ENCODE measurements at places on chromosomes 1 and 21.

GRCh38 chr1:15303935-15304334 lies 56.9 kb downstream of the FHAD1 start:
- DNase-seq, result no peak

- no peak for DNase-seq
Measured at GRCh38 chr1:197145446-197146024, 934 bp downstream of the ASPM start.

- no peak for DNase-seq
Measured at GRCh38 chr1:2300004-2300771, 72.1 kb downstream of the SKI start.

- DNase-seq, result no peak
Measured at GRCh38 chr1:75797273-75797588, 549 bp downstream of the MSH4 start.

DNA sequence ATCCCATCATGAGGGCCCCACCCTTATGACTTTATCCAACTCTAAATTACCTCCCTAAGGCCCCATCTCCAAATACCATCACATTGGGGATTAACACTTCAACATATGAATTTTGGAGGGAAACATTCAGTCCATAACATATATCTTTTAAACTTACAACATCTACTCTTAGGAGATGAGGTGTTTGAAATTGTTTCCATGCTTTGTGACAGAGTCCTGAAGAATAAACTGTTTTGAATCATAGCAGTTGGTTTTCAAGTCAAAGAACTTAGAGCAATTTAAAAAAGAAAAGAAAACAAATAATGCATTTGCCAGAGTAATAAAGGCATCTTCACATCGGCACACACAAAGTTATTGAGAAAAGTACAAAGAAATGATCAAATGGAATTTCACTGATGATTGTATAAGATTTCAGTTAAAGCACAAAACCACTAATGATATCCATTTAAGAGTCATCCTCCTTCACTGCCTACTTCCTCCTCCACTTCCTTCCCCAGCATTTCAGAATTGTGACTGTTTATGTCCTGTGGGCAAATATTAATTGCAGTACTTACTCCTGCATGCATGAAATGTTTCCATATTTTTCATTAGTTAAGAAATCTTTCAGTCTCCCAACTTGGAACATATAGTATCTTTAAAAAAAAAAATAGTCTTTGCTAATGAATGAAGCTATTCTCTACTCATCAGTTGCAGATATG lies 202.0 kb downstream of the LRRC40 start:
- no peak for DNase-seq

GRCh38 chr1:223704921-223705878 lies 7.1 kb upstream of the CAPN2 start:
- peak; percentile 81 for DNase-seq

DNA sequence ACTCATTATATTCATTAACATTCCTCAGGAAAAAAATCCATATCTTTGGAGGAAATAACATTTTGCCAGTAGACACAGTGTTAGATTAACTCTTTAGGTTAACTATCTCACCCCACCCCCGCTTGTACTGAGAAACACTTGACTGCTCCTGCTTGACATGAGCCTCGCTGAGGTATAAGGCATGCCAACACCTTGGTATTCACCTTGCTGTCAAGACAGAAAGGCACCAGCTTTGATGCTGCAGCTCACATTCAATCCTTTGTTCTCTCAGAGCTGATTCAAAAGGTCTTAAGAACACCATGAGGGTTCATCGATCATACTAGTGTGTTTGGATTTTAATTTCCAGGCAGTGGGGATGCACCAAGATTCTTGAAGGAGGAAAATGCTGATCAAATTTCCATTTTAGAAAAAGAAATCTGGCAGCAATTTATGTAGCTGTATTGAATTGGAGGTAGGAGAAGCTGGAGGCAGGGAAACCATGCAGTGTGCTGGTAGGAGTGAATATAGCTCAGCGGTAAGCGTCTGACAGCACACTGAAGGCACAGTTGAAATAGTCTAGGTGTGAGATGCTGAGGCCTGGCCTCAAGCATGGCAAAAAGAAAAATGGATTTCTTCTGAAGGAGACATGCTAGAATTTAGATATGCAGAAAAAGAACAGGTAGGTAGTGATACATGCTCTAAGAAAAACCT lies 108.0 kb upstream of the ST6GALNAC5 start:
- DNase-seq, result no peak

- DNase-seq, result no peak
Measured at GRCh38 chr1:202093858-202094257, 28.9 kb upstream of the GPR37L1 start.

DNA sequence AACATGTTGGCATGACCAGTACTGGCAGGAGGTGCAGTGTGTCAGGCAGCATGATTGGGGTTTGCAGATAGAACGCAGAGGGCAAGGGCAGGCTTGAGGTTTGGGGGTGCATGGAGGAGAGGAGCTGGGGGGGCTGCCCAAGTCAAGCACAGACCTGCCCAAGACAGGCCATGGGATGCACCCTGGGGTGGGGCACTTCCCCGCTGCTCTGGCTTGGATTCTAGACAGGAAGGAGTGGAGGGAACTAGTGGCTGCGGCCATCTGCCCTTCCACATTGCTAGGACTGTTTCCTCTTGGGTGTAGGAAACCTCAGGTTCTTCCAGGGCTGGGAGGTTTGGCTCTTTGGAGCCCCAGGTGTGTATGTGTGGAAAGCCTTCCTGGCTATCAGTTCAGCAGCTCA lies 3.0 kb downstream of the PDXK start:
- no peak for DNase-seq

- DNase-seq, result no peak
Measured at GRCh38 chr21:31786164-31786920, 54.4 kb upstream of the SCAF4 start.

GRCh38 chr1:164999146-164999545 lies 357.4 kb downstream of the LMX1A start:
- DNase-seq, result no peak

GRCh38 chr1:38088791-38089190 lies 42.2 kb upstream of the POU3F1 start:
- no peak for DNase-seq

GRCh38 chr1:28640766-28641165 lies 2.1 kb downstream of the TAF12 start:
- peak; percentile 14 for DNase-seq

- no peak for DNase-seq
Measured at GRCh38 chr1:204853436-204853835, 17.2 kb upstream of the NFASC start.

- no peak for DNase-seq
Measured at GRCh38 chr1:170986901-170987300, 51.6 kb downstream of the MROH9 start.

DNA sequence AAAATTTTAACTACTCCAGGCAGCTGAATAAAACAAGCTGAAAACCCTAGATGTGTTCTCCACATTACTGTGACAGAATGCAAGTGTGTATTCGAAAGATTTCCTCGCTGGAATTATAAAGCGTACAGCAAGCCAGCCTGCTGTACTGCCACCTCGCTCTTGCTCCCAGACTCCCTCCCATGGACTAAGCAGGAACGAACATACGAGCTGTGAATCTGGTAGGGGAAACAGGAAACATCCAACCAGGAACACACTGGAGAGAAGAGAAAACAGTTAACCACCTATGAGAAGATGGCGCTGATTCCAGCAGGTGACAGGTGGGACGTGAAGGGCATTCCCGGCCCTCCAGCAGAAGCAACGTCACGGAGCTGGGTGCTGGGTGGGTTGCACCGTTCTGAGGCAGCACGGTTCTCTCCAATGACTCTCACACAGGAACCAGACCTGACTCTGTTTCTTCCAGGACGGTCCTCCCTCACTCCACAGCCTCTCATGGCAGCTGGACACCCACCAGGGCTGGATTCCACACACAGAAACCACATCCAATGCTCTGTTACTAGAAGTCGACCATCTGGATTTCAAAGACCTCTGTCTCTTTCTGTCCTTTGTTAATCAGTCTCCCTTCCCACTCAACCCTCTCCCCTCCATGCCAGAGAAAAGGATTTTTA lies 219.2 kb downstream of the RERE start:
- peak; percentile 73 for DNase-seq

GRCh38 chr1:38018864-38019343 lies 6.4 kb downstream of the UTP11 start:
- DNase-seq, result peak; percentile 69

- no peak for DNase-seq
Measured at GRCh38 chr1:203381151-203381751, 30.3 kb upstream of the FMOD start.

- no peak for DNase-seq
Measured at GRCh38 chr1:9801909-9802308, 21.9 kb downstream of the CLSTN1 start.

GRCh38 chr1:15102646-15103045 lies 50.9 kb upstream of the TMEM51 start:
- DNase-seq, result no peak

GRCh38 chr1:2045468-2046173 lies 4.6 kb upstream of the PRKCZ start:
- DNase-seq, result peak; percentile 35

- DNase-seq, result no peak
Measured at GRCh38 chr1:58812926-58813325, 29.1 kb upstream of the JUN start.

GRCh38 chr1:241608379-241609033 lies 31.7 kb downstream of the CHML start:
- DNase-seq, result peak; percentile 38

DNA sequence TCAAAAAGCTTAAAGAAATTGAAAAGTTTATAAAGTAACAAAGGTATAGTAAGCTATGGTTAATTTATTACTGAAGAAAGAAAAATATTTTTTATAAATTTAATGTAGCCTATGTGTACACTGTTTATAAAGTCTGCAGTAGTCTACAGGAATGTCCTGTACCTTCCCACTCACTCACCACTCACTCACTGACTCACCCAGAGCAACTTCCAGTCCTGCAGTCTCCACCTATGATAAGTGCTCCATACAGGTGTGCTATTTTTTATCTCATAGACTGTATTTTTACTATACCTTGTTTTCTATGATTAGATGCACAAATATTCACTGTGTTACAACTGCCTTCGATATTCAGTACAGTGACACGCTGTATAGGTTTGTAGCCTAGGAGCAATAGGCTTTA lies 106.6 kb downstream of the NR5A2 start:
- no peak for DNase-seq

GRCh38 chr1:27392778-27393635 lies 585 bp downstream of the GPR3 start:
- no peak for DNase-seq

GRCh38 chr1:38076455-38076854 lies 29.9 kb upstream of the POU3F1 start:
- no peak for DNase-seq

- DNase-seq, result no peak
Measured at GRCh38 chr1:116987256-116987555, 14.4 kb upstream of the CD101 start.

DNA sequence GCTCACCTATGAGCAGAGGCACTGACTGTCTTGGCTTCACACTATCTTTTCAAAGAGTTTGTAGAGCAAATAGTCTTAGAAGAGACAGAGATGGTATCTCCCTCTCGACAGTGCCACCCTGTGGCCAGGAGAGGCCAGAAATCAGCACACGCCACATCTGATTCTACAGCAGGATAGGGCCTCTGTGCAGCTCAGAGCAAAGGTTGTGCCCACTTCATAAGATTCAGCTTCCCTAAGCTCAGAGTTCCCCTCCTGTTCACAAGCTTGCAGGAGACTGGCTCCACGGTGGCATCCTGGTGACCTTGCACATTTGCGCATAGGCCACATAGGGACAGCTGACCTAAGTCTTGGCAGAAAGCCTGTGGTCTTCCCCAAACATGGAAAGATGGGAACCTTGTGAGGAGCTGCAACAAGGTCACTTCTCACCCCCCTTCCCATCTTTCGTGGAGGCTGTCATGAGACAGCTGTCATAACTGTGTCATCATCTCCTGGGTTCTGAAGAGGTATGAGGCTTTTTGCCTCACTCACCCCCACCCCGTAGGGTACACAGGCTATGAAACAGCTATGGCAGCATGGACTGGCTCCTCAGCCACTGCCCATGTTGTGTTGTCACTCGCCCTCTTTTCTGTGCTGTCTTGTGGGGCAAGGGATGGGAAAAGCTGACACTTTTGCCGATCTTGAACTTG lies 3.0 kb downstream of the ITLN2 start:
- DNase-seq, result peak; percentile 62

GRCh38 chr1:43432907-43433306 lies 20.8 kb downstream of the HYI start:
- no peak for DNase-seq

DNA sequence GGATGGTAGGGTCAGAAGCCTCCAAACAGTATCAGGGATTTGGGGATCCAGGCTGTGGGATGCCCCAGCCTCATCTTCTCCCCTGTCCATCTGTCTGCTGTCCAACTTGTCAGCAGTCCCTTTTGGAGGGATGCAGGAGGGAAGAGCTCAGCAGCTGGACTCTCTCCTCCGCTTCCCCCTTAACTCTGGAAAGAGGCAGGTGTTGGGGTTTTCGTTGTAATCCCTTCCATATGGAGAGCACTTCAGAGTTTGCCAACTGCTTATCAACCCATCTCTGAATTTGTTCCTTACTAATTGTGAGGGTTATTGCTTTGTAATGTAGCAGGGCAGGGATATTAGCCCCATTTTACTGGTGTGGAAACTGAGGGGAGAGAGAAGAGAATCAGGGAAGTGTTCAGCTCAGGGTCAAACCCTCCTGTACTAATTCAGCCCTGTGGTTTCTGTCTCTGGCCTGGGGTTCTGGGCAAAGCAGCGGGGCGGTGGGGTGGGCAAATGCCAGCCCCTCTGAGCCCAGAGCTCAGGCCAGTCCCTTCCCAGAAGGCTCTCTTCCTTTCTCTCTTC lies 3.2 kb downstream of the CITED4 start:
- no peak for DNase-seq

DNA sequence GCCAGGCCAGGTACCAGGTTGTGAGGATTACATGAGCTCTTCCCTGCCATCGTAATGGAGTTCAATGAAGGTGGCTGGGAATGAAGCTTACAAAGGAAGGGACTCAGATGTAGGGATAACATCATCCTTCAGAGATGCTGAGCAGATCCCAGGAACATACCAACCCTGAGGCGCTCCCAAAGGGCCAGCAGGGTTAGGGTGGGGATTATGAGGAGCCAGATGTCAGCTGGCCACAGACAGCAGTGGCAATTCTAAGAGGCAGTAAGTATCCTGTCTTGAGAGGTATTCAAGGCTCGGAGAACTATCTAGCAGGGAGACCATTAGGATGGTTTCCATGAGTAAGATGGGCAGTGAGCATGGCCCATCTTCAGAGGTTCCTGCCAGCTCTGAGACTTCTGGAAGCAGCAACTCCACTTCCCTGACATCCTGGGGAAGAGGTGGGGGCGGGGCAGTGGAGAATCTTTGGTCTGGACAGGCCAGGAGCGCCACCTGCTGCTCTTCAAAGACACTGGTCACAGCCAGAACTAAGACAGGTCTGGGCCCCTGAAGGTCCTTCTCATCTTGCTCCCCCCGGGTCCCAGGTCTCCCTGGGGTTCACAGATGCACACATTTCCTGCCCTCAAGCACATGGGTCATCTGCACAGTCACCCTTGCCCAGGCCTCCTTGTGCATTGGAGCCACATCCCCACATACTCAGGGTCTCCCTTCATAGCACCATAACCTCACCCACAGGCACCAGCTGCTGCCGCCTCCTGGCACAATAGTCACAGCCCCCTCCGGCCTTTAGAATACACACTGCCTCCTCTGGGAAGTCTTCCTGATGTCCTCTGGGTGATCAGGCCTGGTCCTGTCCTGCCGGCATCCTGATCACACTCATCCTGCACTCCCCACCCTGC lies 2.7 kb upstream of the SDC3 start:
- DNase-seq, result peak; percentile 81

GRCh38 chr1:222950892-222951291 lies 136.1 kb downstream of the DISP1 start:
- no peak for DNase-seq

All from fibroblast of the aortic adventitia (primary cell).